CD14-positive monocyte (primary cell): ENCODE measurements at places on chromosomes 5 and 9. TPM values are rescaled to one million over a fixed set of nuclear protein-coding genes. Genes with fewer than 3 reads are reported as not detected.
A peak's percentile ranks its signal among the peaks of the same experiment; 100 is the strongest.

DNA sequence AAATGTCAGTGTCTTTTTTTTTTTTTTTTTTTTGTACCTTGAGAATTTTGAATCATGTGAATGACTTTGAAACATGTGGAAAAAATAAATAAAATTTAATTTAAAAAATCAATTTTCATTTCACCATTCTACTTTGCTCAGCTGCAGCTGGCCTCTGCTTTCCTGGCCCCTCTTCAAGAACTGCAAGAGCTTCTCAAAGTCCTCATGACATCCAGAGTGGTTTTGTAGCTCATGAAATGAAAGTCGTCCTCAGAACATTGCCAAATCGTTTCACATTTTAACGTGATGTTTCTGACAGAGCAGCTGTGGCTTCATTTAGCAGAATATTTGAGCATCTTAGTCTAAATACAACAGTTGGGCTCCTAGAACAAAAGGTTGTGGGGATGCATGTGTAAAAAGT is 47.9 kb upstream of the TMEM215 start:
- H3K27me3 ChIP-seq, result no peaks in the 10 kb centered on the region
- no peak for DNase-seq
- H3K4me1 ChIP-seq, result no peaks in the 10 kb centered on the region
- H3K27ac ChIP-seq, result no peak overlapping the region

DNA sequence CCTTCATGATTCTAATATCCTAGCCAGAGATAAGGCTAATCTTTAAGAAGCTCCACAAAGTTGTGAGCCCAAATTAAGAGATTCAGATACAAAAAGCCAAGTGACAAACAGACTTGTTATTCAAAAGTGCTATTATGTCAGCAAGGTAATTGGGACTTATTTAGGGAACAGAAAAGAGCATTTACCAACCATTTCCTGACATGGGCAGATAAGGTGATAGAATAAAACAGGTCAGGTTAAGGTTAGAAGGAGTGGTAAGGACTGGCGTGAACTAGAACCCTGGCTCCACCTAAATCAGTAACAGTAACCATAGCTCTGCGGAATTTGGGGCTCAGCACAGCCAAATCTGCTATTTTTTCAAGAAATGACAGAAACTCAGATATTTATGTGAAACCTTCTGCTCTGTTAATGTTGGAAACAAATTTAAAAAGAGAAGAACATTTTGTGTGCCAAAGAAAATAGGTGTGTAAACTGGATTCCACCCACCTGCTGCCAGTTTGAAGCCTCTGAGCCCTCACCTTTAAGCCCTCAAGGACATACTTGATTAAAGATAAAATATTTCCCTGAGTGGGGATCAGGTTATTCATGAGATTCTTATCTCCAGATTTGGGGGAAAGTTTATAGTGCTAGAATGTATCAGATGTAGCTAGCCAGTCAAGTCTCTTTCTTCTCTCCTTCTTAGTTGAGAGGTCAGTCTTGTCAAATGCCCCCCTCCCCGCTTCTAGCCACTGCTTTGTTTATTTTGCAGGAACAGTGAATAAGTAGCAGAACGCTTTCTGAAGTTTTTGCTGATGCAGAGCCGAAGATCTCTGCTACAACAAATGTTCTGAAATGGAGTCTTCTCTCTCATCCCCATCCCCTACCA is 10.2 kb upstream of the ERMP1 start:
- peaks cover 5% of the 10 kb centered on the region for H3K4me1 ChIP-seq
- H3K27ac ChIP-seq, result no peak overlapping the region
- H3K4me3 ChIP-seq, result no peak overlapping the region
- H3K36me3 ChIP-seq, result no peaks in the 10 kb centered on the region
- H3K27me3 ChIP-seq, result no peaks in the 10 kb centered on the region
- no peak for DNase-seq

CCNO gene
- 0.05 TPM in 1 of 2 replicates, not detected in the other for polyA plus RNA-seq

- H3K27me3 ChIP-seq, result no peaks in the 10 kb centered on the region
- H3K4me1 ChIP-seq, result peaks cover 27% of the 10 kb centered on the region
- peak overlapping the region; percentile 84 for H3K27ac ChIP-seq
- H3K36me3 ChIP-seq, result no peaks in the 10 kb centered on the region
Observed at GRCh38 chr9:105116052-105116868, 128.2 kb upstream of the SLC44A1 start.

AMBP gene
- polyA plus RNA-seq, result not detected in 2 replicates

CENPH gene
- 0.61 TPM for polyA plus RNA-seq

- no peak for DNase-seq
- H3K27me3 ChIP-seq, result peaks cover 2% of the 10 kb centered on the region
- H3K4me3 ChIP-seq, result no peak overlapping the region
- no peaks in the 10 kb centered on the region for H3K4me1 ChIP-seq
- H3K27ac ChIP-seq, result no peak overlapping the region
- no peaks in the 10 kb centered on the region for H3K36me3 ChIP-seq
Observed at GRCh38 chr5:170216257-170216864, 16.4 kb upstream of the C5orf58 start.

GRCh38 chr9:129377931-129378661 is 200.0 kb upstream of the IER5L start:
- H3K4me3 ChIP-seq, result no peak overlapping the region
- no peaks in the 10 kb centered on the region for H3K27me3 ChIP-seq
- H3K4me1 ChIP-seq, result peaks cover 10% of the 10 kb centered on the region
- no peak overlapping the region for H3K27ac ChIP-seq
